RCC 7860 (cell line): ENCODE measurements at places on chromosomes 7 and 10.
A peak's percentile ranks its signal among the peaks of the same experiment; 100 is the strongest.

GRCh38 chr7:17806631-17807030 lies 133.7 kb downstream of the SNX13 start:
- no peak for DNase-seq

GRCh38 chr10:97861924-97862323 lies 12.3 kb downstream of the GOLGA7B start:
- DNase-seq = no peak

- DNase-seq = no peak
These were observed 15.0 kb upstream of the TBL2 start for GRCh38 chr7:73593207-73594045.

GRCh38 chr7:47186316-47186715 lies 395.6 kb downstream of the TNS3 start:
- no peak for DNase-seq

DNA sequence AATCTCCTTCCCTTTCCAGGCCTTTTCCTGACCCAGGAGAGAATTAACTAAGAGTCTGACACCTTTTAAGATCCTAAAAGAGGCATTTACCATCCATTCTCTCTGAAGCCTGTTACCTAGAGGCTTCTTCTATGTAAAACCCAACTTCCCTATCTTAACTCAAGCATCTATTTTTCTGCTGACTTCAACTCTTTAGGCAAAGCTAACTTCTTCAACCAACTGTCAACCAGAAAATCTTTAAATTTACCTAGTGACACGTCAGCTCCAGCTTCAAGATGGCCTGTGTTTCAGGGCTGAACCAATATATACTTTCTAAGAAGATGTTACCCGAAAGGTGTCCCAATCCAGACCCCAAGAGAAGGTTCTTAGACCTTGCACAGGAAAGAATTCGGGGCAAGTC lies 492.3 kb upstream of the AUTS2 start:
- no peak for DNase-seq

- no peak for DNase-seq
These were observed 304.1 kb downstream of the IPMK start for GRCh38 chr10:57963546-57963945.

- no peak for DNase-seq
These were observed 40.6 kb downstream of the TMEM60 start for GRCh38 chr7:77757589-77757988.

DNA sequence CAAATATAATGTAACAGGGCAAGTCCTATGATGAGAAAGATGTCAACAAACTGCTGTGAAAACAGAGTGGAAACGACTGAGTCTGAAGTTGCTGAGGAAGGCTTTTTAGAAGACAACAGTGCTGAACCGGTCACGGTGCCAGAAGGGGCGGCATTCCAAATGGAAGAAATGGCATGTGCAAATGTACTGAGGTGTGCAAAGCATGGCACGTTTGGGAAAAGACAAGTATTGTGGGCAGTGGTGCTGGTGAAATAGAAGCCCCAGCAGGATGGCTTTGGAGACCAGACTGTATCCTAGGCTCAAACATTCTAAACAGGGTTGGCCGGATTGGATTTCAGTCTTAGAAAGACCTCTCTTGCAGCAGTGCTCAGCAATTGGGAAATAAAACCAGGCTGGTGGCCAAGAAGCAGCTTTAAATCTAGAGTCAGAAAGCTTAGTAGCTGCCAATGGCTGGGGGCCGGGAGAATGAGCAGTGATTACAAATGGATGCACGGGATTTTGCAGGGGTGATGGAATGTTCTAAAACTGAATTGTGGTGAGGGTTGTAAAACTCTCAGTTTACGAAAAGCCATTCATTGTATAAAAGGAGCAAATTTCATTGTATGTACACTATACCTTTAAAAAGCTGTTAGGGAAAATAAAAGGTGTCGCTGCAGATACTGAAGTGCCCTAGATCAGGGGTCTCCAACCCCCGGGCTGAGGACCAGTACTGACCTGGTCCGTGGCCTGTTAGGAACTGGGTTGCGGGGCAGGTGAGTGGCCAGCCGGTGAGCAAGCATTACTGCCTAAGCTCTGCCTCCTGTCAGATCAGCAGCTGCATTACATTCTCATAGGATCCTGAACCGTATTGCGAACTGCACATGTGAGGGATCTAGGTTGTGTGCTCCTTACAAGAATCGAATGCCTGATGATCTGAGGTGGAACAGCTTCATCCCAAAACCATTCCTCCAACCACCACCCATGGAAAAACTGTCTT lies 141.6 kb downstream of the HIBADH start:
- no peak for DNase-seq

DNA sequence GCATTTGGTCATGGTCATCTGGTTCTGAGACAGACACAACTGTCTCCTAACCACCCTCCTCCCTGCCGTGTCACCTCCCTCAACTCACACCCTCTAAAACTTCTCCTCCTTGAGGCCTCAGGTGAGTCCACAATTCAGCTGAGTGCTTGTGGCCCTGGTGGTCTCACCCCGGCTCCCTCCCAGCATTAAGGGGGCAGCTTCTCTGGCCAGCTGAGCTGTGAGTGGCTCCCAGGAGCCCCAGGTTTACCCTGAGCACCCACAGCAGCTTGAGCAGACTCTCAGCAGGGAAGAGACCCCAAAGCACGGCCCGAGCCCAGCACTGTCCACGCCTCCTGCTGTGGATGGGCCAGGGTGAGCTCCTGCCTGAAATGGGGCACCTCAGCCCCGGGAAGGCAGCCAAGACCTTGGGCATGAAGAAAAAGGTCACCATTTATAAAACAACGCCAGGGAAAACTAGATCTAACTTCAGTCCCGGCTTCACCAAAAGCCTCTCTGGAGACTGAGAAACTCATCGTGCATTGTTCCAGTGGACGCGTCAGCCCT lies 201.2 kb downstream of the TCERG1L start:
- no peak for DNase-seq

- no peak for DNase-seq
These were observed 116.7 kb upstream of the TMEM106B start for GRCh38 chr7:12094365-12094921.

DNA sequence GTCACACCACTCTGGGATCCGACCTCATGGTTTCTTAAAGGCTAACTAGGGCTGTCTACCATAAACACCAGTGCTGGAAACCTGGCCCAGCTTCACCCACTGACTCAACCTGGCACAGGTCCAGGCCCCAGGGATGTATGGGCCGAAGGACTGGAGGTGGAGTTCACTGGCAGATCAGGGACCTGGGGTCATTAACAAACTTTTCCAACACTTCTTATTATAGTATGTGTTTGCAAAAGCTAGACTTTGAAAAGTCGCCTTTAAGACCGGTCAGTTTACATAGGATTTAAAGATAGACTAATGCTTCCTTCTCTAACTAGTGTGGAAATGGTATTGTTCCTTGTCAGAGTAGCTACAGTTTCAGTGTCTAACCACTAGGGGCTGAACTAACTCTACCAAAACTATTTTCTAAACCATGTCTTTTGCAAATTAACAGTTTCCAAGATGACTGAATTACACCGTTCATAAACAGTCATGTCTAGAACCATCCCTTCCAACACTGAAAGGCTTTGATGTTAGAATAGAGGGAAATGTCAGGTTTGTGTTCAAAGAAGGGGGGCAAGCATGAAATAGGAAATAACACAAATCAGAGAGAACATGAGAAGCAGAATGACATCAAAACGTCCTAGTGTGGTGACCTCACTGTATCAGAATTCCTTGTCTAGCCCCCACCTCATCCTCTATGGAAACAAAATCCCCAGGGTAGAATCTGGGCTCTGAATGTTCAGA lies 29.7 kb downstream of the STN1 start:
- DNase-seq = peak; percentile 74

DNA sequence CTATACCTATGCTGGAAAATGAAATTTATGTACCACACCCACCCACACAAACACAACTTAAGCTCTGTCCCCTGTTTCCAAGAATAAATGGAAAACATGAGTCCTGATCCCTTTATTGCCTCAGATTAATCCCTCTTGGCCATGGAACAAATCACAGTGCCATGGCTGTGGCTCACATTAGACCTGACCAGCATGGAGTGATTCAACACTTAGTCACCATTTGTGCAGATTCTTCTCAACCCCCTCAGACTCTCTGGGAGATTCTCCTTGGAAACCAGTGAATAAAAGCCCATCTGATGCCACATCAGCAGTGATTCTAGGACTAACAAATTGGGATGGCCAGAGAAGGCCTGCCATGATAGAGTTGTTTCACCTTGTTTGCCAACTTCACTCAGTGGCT lies 204.4 kb upstream of the TMEM72 start:
- peak; percentile 74 for DNase-seq

DNA sequence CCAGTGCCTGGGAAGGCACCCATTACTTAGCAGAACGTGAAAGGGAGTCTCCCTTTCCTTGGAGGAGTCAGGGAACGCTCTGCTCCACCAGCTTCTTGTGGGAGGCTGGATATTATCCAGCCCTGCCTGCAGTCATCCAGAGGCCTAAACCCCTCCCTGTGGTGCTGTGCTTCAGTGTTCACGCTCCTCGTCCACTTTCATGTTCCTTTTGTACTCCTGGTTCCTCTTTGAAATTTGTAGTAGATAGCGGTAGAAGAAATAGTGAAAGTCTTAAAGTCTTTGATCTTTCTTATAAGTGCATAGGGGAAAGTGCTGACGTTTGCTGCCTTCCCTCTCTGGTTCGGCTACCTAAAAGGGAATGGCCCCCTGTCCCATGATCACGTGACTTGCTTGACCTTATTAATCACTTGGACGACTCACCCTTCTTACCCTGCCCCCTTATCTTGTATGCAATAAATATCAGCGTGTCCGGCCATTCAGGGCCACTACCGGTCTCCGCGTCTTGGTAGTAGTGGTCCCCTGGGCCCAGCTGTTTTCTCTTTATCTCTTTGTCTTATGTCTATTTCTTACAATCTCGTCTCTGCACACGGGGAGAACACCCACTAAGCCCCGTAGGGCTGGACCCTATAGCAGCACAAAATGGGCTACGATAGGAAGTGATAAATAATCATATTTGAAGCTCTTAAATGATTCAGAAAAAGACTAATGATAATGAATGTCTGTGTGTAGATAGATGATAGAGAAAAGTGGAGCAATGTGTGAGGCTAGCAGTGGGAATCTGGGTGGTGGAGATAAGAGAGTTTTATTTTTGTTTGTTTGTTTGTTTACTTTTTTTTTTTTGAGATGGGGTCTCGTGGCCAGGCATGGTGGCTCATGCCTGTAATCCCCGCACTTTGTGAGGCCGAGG lies 5.8 kb upstream of the ESYT2 start:
- no peak for DNase-seq

- DNase-seq = peak; percentile 38
These were observed 46.2 kb downstream of the ZNF438 start for GRCh38 chr10:30985512-30985911.

GRCh38 chr10:98268694-98269431 lies 869 bp upstream of the LOXL4 start:
- peak; percentile 5 for DNase-seq

GRCh38 chr7:35848725-35849124 lies 47.9 kb downstream of the SEPTIN7 start:
- DNase-seq = no peak

DNA sequence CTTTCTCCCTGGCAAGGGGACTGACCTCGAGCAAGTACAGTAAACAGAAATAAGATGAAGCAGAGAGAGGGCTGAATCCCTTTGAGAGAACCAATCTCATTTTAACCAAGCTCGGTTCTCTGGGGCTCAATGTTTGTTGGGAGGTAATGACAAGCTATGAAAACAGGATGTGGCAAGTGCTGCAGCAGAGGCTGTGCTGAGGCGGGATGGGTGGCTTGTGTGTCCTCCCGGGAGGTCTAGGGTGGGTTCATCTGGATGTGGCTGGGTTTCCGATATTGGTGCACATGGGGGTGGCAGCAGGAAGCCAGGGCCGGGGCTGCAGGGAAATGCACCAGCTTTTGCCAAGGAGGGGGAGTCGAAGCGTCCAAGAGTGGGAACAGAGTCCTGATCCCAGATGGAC lies 84.5 kb downstream of the AOAH start:
- DNase-seq = no peak

DNA sequence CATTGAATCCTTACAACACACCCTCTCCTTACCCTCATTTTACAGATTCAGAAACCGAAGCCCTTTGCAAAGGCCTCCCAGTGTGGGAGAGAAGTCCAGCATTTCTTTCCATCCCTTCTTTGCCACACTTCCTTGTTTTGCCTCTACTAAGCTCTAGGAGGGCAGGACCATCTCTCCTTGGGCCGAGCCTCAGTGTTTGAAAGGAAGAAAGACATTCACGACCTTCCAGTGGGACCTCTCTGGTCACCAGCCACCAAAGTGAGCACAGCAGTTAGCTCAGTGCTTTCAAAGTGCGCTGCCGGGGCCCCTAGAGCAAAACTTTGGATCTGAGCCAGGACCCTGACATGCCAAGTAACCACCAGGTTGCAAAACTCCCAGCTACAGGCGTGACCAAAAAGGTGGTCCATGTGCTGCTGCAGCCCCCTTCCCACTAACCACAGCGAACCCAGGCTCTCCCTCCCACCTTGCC lies 12.4 kb downstream of the CTBP2 start:
- no peak for DNase-seq

DNA sequence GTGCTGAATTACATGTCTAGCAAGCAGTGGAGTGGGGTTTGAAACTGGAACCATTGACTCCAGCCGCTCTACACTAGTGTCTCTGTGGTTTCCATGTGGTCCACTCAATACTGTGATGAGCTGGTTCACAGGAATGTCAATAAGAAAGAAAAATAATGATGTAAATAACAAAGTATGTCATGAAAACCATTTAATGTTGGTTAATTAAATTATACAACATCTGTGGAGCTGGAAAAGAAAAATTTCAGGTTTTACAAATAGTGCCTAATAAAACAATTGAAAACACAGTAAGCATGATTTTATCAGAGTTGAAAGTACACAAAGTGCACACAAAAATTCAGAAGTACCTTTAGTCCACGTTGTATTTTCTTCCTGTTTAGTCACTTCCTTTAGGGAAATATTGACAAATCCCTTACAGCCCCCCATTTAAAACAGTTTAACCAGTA lies 28.7 kb upstream of the NAMPT start:
- peak; percentile 75 for DNase-seq

GRCh38 chr10:132458586-132459300 lies 61.7 kb downstream of the PWWP2B start:
- no peak for DNase-seq

DNA sequence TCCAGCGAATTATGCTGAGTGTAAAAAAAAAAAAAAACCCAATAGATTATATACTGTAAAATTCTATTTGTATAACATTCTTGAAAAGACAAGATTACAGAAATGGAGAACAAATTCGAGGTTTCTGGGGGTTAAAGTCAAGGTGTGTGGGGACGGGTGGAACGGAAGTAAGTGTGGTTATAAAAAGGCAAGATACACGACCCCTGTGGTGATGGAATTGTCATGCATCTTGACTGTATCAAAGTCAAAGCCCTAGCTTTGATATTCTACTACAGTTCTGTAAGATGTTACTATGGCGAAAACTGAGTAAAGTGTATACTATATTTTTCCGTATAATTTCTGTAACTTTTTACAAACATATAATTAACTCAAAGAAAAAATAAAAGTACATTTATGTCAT lies 718.2 kb upstream of the PCDH15 start:
- DNase-seq = no peak

DNA sequence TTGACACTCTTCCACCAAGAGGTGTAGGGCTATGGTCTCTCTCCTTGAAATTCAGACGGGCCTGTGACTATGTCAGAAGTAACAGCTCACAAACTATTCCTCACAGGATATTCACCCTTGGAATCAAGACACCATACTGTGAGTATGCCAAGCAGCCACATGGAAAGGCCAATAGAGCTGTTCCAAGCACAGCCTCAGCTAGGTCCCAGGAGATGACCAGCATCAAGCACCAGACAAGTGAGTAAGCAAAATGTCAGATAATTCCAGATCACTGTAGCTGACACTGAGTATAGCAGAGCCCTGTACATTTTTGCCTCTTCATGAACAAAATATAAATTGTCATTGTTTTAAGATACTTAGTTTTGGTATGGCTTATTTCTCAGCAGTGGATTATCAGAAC lies 88.1 kb upstream of the KCND2 start:
- DNase-seq = no peak

- peak; percentile 34 for DNase-seq
These were observed 19.1 kb upstream of the TPK1 start for GRCh38 chr7:144854839-144855424.
